ENCODE measurements at places on chromosomes 3 and 15. TPM values are rescaled to one million over a fixed set of nuclear protein-coding genes. Genes with fewer than 3 reads are reported as not detected.

The PRICKLE2 gene
- polyA plus RNA-seq = 42.9 TPM

The LMLN gene
- polyA plus RNA-seq = 12.6 TPM

The IFT80 gene
- 94.0 TPM for polyA plus RNA-seq

The TMC3 gene
- 0.22 TPM for polyA plus RNA-seq

The USP19 gene
- 49.7 TPM for polyA plus RNA-seq

The LRRC2 gene
- polyA plus RNA-seq = 0.47 TPM

The CAPN3 gene
- polyA plus RNA-seq = 12.5 TPM

The SNUPN gene
- 26.8 TPM for polyA plus RNA-seq
